ENCODE measurements at places on chromosomes 11 and 22.
A peak's percentile ranks its signal among the peaks of the same experiment; 100 is the strongest.

GRCh38 chr22:26660961-26661578 lies 3.7 kb downstream of the MIAT start:
- peak; percentile 28 for DNase-seq

DNA sequence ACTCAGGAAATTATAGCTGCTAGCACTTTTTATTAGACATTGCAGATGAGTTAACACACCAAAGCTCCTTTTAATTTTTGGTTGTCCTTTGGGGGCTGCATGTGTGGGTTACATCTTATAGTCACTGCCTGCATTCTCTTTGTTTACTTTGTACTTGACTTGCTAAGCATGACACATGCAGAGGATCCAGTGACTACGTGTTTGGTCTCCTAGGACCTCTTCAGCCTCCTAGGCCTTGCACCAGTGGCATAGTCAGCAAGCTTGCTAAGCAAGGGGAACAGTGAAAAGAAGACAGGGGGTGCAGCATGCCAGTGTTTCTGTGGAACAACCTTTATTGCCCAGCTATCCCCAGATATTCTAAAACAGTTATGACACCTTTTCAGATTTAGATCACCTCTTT lies 108.2 kb downstream of the PAX6 start:
- peak; percentile 28 for DNase-seq

DNA sequence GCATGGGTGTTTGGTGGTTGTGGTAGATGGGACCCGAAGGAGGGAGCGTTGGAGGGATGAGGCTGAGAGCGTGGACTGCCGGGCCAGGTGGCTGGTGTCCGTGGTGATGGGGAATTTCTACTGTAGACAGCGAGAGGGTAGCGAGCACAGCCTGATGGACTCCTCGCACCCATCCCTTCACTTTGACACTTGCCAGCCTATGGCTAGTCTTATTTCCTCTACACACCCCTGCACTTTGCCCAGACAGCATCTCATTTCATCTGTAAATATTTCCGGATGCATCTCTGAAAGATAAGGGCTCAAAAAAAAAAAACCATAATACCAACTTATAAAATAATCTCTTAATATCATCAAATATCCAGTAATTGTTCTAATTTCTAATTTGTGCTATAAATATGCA lies 5.8 kb downstream of the OMP start:
- DNase-seq: no peak

GRCh38 chr11:74370123-74370522 lies 28.1 kb downstream of the PGM2L1 start:
- DNase-seq: no peak

GRCh38 chr11:17579451-17579850 lies 32.4 kb downstream of the OTOG start:
- DNase-seq: no peak

GRCh38 chr11:82930229-82930628 lies 28.7 kb downstream of the DDIAS start:
- DNase-seq: no peak

GRCh38 chr22:30285176-30285845 lies 4.0 kb downstream of the CASTOR1 start:
- no peak for DNase-seq

GRCh38 chr22:50250555-50251476 lies at the start of gene HDAC10:
Gene HDAC10, minus strand, starts transcription at chr22:50251265. Its CDS starts 233 bp downstream, at chr22:50251032.
- DNase-seq: peak; percentile 38

DNA sequence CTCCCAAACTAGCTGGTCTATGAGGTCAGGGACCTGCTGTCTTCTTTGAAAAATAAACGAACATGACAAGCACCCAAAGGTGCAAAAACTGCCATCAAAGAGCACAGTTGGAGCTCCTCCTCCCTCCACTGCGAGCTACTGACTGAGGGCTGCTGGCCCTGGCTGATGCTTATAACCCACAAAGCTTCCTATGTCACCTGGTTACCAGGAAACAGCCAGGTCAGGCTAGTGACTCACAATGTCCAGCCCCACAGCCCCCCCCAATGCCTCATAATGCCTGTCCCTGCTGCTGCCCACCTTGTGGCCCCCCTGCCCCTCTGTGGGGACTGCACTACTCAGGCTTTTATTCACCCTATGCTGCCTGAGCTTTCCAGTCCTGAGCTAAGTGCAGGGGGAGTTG lies at the start of gene DRICH1:
DRICH1 (minus strand) TSS at position 144 of the 400 bp plus-strand sequence. CDS start 298 bp downstream, outside the sequence.
- no peak for DNase-seq

DNA sequence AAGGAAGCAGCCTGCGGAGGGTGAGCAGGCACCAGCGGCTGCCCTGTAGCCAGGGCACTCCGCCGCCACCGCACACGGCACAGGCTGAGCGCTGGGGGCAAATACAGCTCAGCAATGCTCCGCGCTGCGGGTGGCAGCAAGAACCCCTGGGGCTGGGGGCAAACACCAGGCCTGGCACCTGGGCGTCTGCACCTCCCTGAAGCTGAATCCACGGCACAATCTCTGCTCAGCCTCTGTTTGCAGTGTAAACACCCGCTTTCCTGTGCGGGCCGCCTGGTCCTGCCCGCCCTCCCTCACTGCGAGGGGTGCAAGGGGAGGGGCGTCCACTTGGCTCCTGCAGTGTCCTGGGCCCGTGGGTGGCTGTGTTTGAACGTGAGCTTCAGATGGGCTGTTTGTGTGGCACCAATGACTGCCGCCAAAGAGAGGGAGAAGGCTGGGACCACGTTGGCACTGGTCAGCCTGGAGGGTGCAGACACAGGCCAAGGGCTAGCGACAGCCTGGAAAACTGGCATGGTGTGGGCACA lies 14.8 kb upstream of the MPPED1 start:
- peak; percentile 15 for DNase-seq

GRCh38 chr11:103051981-103052380 lies 40.0 kb downstream of the DCUN1D5 start:
- no peak for DNase-seq

GRCh38 chr11:67731583-67731982 lies 57.2 kb upstream of the ALDH3B2 start:
- peak; percentile 43 for DNase-seq

GRCh38 chr11:67165623-67166022 lies 46.6 kb downstream of the KDM2A start:
- DNase-seq: no peak

DNA sequence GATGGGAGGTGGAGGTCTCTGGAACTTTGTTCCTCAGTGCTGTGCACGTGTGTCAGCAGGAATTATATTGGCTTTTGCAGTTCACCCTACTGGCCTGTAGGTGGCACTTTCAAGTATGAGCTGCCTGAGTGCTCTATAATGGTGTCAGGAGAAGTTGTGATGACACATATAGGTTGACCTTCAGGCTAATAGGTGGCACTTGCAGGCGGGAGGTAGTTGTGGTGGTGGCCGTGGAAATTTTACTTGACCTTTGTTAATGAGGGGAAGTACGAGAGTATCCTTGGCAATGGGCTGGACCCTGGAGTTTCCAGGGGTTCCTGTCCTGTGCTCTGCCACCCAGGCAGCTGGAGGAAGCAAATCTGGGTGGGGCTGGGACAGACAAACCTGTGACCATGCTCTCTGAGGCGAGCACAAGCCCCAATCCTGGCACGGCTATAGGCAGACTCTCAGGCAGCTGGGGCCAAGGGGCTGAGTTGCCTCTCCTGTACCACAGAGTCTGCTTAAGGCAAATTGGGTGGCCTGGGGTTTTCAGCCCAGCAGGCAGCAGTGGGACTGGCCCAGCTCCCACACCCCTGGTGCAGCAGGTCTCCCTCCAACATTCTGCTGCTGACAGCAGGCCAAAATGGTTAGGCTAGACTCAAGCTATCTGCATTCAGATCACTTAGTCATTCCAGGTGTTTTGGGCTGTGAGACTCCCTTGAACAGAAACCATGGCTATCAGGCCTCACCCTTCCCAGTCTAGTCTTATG lies 147.5 kb upstream of the CTSC start:
- DNase-seq: peak; percentile 32

DNA sequence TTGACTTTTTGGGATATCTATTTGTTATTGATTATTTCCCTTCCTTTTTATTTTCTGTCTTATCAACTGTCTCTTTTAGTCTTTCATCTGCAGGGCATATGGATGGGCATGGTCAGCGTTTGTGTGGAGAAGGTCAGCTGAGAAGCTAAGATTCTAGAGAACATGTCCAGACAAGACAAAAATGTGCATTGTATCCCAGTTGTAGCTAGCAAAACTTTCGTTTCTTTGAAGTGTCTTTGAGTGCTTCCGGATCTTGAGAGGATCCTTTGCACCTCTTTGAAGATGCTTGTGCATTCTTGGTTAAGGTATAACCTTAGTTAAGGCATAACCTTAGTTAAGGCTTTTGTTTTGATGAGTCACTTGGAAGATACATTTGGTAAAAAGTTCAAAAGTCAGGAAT lies 329.9 kb upstream of the LRRC4C start:
- DNase-seq: no peak

GRCh38 chr22:35561796-35562526 lies 21.3 kb downstream of the RASD2 start:
- DNase-seq: no peak

DNA sequence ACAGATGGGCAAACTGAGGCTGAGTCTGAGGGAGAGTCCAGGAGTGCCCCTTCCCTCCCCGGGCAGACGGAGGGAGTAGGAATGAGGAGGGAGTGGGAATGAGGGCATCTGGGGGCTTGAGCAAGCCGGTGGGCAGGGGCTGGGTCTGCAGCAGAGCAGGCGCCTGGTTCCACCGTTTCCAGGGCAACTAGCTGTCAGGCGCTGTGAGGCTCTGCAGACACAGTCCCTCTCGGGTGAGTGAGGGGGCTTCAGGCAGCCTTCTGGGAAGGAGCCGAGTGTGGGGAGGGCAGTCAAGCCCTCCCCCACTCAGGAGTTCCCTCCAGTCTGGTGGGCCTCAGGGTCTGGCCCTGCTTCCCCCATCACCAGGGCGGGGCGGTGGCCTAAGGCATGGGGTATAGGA lies 19.0 kb downstream of the TMEM258 start:
- DNase-seq: no peak

Measured in NCI-H510A treated with DMSO at 0.1 percent for 48 hours (cell line).